ENCODE measurements at places on chromosomes 2 and 18.
A peak's percentile ranks its signal among the peaks of the same experiment; 100 is the strongest.

GRCh38 chr2:109675666-109676345, 61.6 kb downstream of the SOWAHC start:
- DNase-seq = no peak

GRCh38 chr2:225740086-225740485, 340.6 kb downstream of the NYAP2 start:
- DNase-seq = no peak

DNA sequence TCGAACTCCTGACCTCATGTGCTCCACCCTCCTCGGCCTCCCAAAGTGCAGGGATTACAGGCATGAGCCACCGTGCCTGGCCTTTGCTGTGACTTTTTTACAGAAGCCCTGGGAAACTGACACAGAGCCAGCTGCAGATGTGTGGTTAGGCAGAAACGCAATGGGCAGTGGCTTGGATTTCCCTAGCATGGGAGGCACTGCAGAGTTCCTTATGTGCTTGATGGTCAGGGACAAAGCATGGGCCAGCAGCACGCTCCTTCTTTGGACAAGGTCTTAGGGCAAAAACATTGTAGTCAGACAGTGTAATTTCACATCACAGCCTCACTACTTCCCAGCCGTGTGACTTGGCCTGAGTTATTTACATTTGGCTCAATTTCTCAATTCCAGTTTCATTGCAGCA, 153.9 kb downstream of the RNF144A start:
- no peak for DNase-seq

DNA sequence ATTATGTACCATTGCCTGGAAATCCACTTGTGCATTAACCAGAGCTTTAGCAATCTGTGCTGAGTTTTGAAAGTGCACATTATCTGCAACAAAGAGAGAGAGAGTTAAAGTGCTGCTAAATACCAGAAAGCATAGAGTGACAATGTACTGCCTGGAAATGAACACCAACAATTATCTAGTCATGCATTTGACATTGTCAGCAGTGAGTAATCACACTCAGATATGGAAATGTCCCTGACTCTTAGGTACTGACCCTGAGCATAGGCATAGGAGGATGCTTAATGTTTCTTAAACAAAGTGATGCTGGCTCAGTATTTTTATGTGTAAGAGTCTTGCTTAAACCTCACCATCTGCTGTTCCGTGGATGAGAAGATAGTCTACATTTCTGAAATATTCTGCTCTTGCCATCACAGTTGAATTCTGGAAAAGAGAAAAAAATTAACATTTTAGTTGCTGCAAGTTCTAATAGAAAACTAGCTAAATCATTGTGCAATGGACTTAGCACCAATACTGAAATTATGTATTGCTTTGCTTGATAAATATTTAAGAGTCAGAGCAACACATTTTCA, 20.8 kb upstream of the GCG start:
- DNase-seq = no peak

DNA sequence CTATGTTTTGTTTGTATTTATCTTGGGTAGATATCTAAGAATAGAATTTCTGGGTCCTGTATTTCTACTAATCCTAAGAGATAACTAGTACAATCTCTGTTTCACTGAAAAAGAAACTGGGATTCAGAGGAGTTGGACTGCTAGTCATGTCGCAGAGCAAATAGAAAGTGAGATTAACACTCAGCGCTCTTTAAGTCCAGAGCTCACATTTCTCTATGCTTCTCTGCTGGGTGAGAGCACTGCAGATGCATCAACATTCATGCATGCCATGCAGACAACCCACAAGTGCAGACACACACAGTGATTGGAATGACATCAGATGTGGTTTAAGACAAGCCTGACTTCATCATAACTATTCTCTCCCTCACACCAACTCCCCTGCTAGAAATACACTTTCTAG, 563.8 kb downstream of the TDRD15 start:
- DNase-seq = no peak

- DNase-seq = peak; percentile 34
These were observed 62.9 kb downstream of the AFTPH start for GRCh38 chr2:64586883-64587481.

DNA sequence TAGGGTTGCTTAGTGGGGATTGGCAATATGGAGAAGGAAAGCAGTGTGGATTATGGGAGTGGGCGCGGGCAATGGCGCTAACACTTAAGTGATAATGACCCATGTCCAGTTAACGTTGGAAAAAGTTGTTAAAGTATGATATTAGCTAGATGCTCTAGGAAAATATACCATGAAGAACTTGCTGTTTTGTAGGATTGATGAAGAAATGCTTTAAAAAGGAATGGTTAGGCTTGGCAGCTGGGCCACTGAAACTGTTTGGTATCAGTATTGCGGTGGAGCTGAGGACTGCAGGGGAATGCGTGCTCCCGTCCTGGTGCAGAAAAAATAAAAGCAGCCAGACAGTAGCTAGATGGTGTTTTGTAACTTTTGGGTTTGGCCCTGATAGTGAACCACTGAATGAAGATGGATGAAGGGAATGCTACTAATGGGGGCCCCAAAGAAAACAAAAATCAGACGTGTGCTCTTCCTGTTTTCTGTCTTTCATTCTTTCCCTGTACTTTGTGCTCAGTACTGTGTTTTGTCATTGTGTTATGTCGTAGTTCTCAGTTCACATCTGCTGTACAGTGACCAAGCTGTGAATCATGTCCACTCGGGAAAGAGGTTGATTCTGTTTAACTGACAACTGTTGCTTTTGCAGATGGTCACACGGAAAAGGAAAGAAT, 999 bp downstream of the INSIG2 start:
- DNase-seq = peak; percentile 54

- no peak for DNase-seq
These were observed 85.8 kb downstream of the ST6GAL2 start for GRCh38 chr2:106800180-106800579.

DNA sequence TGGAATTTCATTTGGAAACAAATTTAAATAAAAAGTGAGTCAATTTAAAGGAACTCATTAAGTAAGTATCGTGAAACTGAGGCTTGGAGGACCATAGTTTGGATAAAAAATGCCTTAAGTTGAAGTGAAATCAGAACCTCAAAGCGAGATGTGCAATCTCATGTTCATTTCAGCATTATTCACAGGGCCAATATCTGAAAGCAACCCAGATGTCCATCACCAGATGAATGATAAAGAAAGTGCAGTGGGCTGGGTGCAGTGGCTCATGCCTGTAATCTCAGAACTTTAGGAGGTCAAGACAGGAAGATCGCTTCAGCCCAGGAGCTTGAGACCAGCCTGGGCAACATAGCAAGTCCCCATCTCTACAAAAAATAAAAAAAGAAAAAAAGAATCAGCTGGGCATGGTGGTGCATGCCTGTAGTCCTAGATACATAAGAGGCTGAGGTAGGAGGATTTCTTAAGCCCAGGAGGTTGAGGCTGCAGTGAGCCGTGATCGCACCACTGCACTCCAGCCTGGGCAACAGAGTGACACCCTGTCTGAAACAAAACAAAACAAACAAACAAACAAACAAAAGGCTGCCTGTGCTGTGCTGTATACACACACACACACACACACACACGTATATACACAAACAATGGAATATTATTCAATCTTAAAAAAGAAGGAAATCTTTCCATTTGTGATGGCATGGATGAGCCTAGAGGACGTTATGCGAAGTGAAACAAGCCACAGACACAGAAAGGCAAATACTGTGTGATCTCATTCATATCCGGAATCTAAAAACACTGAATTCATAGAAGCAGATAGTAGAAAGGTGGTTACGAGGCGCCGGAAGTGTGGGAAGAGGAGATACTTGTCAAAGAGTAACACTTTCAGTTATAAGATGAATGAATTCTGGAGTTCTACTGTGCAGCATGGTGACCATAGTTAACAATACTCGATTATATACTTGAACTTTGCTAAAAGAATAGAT, 14.5 kb downstream of the SH3RF3 start:
- DNase-seq = no peak

DNA sequence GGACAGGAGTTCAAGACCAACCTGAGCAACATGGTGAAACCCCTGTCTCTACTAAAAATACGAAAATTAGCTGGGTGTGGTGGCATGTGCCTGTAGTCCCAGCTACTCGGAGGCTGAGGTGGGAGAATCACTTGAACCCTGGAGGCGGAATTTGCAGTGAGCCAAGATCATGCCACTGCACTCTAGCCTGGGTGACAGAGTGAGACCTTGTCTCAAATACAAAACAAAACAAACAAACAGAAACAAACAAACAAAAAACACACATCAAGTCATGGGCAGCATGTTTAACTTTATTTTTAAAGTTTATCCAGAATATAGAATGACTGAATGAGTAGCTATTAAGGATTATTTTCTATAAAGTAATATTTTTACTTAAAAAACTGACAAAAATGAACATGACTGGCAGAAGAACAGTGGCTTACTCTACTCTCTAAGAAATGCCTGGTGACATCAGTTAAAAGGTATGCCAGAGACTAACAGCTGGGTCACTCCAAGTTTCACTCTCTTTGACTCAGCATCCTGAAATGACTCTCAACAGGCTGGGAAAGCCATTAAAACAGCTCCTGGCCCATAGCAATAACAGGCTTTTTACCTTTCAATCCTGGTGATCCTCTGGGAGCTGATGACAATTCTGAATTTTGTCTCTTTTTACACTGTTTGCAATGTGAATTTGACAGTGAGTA, 281.6 kb upstream of the STON1 start:
- peak; percentile 89 for DNase-seq

DNA sequence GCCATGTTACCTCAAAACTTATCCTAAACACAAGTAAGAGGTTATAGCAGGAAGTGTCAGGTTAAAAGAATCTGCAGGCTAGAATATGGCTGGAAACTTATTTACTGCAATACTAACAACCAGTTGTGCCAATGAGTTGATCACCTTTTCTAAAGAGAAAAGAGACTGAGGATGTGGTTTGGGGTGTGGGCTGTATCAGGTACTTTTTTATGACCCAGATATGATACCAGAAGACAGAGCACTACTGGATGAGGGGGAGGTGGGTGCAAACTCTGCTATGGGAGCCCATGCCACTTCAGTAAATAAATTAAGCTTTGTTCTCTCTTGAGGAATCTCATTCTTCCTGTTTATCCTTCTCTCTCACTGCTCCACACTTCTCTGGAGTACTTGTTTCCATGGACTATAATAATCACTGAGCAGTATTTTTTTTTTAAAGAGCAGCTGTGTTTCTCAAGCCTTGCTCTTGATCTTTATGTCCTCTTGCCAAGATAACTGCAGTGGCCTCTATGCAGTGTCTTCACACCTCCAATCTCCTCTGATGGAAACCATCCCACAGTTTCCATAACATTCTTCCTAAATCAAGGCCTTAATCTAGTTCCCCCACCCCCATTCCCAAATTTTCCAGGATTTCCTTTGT, 51.2 kb upstream of the NOSTRIN start:
- no peak for DNase-seq

DNA sequence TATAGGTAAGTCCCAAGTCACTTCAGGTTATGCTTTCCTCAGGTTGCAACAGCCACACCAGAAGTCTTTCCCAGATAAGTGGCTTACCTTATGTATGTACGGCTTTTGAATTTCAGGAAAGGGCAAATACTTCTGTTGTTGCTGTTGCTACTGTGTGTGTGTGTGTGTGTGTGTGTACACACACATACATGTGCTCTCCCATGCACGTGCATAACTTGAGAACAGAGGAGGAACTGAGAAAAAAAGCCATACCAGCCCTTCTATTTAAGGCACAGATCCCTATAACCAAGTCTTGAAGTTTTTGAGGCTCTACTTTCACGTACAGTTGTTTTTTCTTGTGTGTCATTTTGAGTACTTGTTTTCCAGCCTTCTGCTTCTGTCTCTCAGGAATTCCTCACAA, 62.4 kb downstream of the WDPCP start:
- no peak for DNase-seq

GRCh38 chr2:112885506-112885902, 25.5 kb upstream of the IL37 start:
- DNase-seq = no peak

GRCh38 chr18:8948471-8949149, 153.9 kb upstream of the NDUFV2 start:
- DNase-seq = peak; percentile 94

- no peak for DNase-seq
These were observed 9.5 kb downstream of the ELP2 start for GRCh38 chr18:36139245-36139644.

DNA sequence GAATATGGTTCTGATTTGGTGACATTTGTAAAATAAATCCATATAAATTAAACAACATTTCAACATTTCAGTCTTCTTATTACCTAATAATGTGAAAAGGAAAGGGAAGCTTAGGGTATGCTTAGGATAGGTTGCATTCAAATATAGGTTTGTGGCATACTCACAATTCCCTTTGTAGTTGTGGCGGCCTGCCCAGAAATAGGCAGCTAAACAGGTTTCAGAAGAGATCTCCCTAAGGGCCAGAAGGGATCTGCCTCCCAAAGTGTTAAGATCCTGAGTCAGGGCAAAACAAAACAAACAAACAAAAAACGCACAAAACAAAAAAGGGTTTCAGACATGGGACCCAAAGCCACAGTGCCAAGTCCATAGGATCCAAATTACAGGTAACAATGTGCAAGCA, 41.4 kb upstream of the TCF7L1 start:
- no peak for DNase-seq

DNA sequence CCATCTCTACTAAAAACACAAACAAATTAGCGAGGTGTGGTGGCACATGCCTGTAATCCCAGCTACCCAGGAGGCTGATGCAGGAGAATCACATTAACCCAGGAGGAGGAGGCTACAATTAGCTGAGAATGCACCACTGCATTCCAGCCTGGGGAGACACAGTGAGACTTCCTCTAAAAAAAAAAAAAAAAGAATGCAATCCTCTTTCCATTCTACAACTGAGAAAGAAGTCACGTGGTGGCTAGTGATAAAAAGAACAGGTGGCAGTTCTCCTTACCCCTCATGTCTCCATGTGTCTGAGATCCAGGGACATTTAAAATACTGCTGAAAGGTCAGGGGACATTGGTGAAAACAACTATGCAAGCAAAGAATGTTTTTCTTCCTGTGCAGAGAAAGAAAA, 24.4 kb upstream of the GPR39 start:
- DNase-seq = no peak
